ENCODE measurements at places on chromosomes 5 and 9.

DNA sequence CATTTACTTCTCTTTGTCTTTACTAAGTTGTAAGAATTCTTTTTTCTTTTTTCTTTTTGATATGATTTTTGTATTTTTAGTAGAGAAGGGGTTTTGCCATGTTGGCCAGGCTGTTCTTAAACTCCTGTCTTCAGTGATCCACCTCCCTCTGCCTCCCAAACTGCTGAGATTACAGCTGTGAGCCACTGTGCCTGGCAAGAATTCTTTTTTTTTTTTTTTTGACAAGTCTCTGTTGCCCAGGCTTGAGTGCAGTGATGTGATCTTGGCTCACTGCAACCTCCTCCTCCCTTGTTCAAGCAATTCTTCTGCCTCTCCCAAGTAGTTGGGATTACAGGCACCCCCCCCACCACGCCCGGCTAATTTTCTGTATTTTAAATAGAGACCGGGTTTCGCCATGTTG lies 9.9 kb downstream of the NPM1 start:
- no peak for DNase-seq

- DNase-seq: no peak
Measured at GRCh38 chr5:10485142-10485795, 43.6 kb downstream of the ROPN1L start.

DNA sequence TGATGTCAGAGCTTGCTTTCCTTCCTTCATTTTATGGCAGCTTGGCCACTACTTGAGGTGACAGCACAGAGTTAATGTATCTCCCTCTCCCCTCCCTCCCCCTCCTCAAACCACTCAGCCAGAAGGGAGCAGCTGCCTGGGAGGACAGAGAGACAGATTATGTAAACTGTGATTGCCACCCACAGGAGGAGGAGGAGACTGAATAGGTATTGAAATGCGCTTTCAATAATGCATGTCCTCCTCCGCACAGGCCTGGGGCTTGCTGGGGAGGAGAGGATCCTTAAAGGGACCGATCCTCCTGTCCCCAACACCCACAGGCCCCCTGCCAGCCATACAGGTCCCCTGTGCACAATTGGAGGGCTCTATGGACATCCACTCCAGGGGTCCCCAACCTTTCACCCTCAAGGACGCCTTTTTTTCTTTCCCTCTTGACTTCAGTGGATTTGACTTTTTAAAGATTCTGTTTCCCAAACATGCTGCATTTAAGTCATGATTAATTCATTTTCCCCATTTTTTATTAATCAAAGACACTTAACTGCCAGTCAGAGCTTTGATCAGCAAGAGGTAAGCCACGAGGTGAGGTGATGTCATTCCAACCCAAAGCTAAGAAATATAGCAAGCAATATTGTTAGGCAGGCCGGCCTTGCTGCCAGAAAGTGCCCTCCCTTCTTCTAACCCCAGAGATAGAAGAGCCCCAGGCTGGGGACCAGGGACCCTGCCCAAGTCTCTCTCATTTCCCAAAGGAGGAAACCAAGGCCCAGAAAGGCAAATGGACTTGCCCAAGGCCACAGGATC lies 47.5 kb upstream of the CPLX2 start:
- DNase-seq: no peak

DNA sequence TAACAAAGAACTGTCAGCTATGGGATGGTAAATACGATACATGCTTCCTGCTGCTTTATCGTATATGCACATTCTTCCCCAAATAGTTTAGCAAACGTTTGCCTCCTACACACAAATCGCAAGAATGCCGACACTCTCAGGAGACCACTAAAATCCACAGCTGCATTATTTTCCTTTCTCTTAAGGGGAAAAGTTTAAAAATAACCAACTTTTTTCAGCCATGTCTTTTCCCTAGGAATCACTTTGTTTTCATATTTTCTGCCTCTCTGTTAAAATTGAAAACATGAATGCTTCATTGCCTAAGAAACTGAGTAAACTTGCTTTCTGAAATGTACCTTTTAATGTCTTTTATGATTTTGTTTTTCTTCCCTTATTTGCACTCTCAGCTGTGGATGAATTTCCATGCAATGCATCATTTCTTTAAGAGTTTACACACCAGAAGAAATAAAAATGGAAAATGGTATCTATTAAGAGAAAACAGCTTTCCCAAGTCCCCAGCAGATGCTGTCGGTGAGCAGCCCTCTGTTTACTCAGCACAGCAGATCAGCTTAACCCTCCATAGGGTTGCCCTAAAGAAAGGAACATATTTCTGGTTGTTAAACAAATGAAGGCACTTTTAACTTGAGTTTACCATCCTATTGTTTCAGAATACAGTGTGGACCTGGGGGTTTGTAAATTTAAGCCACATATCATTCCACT lies 66.2 kb downstream of the IZUMO3 start:
- no peak for DNase-seq

- no peak for DNase-seq
Measured at GRCh38 chr5:122385286-122385685, 73.2 kb downstream of the SNCAIP start.

GRCh38 chr5:143649937-143650621 lies 161.9 kb upstream of the HMHB1 start:
- DNase-seq: no peak

DNA sequence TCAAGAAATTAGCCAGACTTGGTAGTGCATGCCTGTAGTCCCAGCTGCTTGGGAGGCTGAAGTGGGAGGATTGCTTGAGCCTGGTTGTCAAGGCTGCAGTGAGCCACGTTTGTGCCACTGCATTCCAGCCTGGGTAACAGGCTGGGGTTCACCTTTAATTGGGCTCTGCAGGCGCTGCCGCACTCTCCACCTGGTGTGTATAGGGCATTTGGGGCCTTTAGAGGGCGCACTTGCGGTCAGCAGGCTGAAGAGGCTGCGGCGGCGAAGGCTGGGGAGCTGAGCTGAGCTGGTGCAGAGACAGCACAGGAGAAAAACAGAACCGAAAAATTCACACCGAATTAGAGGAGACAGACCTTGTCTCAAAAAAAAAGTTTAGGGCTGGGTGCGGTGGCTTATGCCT lies 31.2 kb downstream of the CDK7 start:
- no peak for DNase-seq

- no peak for DNase-seq
Measured at GRCh38 chr9:120592210-120592609, 12.2 kb upstream of the CDK5RAP2 start.

GRCh38 chr9:124869986-124870560 lies 8.1 kb downstream of the ARPC5L start:
- DNase-seq: no peak

DNA sequence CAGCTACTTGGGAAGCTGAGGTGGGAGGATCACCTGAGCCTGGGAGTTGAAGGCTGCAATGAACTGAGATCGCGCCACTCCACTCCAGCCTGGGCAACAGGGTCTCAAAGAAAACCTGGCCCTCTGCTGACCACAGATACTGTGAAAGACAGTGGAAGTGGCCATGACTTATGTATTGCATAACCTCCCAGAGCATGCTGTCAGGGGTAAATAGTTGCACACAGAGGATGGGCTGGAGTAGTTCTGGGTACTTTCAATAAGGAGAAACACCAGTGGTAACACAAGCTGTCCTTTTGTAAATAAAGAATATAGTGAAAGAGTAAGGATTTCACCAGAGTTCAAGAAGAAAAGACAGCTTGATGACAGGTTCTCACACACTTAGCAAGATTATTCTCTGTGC lies 1.8 kb downstream of the ACER2 start:
- no peak for DNase-seq

DNA sequence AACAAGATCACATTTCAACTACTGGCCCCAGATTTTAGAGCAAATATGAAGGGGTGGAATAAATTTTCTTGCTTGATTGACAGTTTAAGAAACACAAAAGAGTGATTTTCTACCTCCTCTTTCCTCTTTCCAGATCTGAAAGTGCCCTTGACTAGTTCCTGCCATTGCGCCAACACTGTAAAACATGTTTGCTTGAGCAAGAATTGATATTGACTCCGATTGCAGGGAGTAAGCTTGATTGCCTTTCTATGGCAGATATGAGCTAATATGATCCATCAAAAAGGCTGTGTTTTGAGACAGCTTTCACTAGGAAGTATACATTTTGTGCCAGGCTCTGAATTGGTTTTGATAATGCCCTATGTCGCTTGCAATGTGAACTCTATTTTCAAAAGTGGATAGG lies 508.8 kb downstream of the SEMA5A start:
- no peak for DNase-seq

DNA sequence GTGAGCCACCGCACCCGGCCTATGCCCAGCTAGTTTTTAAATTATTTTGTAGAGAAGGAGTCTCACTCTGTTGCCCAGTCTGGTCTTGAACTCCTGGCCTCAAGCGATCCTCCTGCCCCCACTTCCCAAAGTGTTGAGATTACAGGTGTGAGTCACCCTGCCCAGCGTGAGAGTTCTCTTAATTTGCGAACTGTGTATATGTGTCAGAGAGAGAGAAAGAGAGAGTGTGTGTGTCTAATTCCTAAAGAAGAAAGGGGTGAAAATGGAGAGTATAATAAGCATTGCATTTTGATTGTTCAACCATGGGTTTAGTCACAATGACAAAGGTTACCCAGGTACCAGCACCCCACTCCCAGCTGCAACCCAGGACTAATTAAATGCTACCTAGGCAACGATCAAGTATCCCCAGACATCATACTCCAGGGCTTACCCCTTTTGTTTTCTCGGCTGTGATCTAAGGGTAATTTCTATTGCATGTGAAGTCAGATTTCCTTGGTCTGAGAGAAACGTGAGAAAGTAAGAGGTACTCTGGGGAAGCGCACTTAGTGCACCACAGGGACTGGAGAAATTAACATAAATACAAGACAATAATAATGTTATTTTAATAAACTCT lies 16.6 kb downstream of the MAP1B start:
- DNase-seq: no peak

DNA sequence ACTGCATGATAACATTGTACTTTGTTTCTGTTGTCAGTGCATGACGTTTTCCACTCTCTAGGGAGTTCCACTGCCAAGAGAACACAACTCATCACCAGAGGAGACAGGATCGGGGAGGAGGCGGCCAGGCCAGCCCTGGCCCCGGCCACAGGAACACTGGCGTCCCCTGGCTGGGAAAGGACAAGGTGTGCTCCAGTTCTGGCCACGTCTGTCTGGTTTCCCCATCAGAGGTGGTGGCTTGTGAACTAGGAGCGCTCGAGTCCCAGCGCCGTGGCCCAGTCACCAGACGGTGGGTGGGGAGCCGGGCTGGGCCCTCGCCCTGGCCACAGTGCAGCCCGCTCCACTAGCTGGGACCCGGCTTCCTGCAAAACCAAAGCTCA lies 211.9 kb upstream of the IRX4 start:
- no peak for DNase-seq

- no peak for DNase-seq
Measured at GRCh38 chr9:91898451-91899218, 51.4 kb downstream of the ROR2 start.

DNA sequence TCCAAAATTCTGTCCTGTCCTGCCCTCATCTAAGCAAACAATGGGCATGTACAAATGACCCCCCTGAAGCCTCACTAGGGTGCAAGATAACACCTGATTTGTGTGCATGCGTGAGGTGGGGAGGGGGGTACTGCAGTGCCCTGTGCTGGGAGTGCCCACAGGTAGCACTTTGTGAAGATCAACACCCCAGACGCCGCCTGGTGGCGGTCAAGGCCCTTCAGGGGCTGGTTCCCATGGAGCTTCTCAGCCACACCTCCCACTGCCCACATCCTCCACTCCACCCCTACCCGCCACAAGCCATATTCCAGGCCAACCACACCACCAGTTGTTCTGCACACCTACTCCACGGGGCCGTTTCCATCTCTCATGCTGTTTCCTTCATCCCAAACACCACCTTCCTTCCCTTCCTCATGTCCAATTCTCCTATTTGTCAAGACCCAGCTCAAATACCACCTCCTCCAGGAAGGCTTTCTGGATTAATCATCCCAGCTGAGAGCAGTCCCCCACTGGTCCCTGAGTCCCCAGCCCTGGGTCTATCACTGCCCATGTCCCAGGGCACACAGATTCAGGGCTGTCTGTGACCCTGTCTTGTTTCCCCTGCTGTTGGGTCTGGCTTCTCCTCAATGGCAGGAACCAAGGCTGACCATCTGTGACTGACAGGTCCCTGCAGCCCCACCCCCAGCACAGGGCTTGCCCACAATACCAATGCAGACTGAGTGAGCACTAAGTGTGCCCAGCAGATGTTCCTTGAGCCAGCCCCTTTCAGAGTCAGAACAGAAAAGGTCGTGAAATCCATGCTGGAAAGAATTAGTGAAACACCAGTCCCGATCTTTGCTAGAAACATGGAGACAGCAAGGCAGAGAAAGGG lies 178.4 kb downstream of the PAX5 start:
- no peak for DNase-seq

DNA sequence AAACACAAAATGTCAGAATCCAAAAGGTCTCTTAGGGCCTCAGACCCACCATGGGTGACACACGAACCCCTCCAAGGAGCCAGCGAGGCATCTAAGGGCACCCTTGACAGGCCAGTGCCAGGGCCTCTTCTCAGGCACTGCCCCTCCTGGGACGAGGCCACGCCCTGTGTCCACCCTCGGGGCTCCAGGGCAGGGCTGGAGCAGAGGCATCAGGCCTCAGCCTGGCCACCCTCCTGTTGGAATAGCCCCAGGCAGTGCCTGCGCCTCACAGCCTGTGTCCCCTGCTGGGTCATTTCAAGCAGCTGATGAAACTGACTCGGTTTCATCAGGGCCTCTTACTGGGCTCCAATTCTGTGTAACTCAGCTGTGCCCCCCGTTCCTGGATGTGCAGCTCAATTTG lies 32.8 kb upstream of the SUSD3 start:
- DNase-seq: no peak

DNA sequence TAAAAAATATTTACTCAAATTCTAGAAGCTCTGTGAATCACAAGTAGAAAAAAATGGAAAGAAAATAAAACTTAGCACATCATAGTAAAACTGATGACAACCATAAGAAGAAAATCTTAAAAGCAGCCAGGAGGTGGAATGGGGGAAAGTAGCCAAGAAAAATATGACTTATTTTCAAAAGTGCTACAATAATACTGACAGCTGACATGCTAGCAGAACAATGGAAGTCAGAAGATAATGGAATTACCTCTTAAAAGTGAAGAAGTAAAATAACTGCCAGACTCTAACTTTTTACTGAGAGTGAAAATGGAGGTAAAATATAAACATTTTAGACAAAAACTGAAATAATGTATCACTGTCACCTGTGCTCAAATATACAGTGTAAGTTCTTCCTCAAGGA lies 532.2 kb upstream of the SGCD start:
- DNase-seq: no peak

DNA sequence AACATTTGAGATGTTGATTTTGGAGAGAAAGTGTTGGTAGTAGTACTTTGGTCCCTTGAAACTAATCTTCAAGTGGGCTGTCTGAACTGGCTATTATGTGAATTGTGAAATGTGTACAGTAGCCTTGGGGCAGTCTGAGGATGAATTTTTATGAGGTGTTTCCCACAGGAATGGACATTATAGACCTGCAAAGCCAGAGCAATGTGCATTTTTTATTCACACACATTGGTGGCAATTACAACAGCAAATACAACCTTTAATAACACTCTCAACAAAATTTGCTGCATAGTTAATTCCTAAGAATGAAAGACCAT lies 147.0 kb downstream of the PAM start:
- no peak for DNase-seq

DNA sequence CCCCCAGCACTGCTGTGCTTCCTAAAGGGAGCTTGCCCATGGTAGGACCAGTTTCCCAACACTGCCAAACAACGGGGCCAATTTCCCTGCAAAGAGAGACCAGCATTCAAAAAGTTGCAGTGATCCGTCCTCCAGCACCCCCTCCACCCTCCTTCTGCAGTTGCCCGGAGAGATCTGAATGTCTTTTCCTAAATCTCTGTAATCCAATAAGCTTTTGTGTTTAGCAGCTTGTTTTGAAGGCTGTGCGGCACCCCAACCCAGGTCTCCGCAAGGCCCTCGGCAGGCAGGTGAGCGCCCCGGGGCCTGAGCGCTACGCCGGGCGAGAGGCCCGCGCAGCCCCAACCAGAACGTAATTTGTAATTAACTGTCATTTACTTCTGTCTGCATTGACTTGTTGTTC lies 366.9 kb upstream of the IRX2 start:
- no peak for DNase-seq

Measured in NT2/D1 (cell line).